ENCODE measurements at places on chromosomes 5 and 9.

GRCh38 chr5:157116483-157116954 is 7.7 kb upstream of the HAVCR2 start:
- DNase-seq: no peak

- no peak for DNase-seq
These were observed 285.3 kb downstream of the ZNF608 start for GRCh38 chr5:124461157-124461556.

- no peak for DNase-seq
These were observed 41.0 kb downstream of the KCNV2 start for GRCh38 chr9:2758162-2758897.

GRCh38 chr9:99076483-99077171 is 28.3 kb upstream of the TGFBR1 start:
- DNase-seq: no peak

DNA sequence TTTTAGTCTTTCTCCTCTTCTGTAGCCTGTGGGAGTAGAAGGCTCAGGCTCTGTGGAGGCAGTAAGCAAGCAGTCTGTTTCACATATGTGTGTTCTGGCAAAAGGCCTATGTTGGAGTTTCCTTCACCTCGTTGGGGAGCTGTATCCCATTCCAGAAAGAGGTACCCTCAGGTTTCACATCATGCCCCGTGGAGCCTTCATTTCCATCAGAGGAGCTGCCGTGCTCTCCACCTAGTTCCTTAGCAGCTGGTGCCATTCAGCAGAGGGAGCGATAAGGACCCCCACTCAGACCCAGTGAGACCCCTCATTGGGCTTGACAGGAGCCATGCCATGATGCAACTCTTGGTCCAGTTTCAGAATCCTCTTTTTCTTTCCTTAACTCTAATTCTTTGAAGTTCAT is 50.6 kb upstream of the ANGPTL2 start:
- DNase-seq: no peak

- DNase-seq: no peak
These were observed 135.2 kb downstream of the PCSK1 start for GRCh38 chr5:96297867-96298266.

- DNase-seq: peak; percentile 30
These were observed 28.7 kb downstream of the NEK6 start for GRCh38 chr9:124286292-124286931.

DNA sequence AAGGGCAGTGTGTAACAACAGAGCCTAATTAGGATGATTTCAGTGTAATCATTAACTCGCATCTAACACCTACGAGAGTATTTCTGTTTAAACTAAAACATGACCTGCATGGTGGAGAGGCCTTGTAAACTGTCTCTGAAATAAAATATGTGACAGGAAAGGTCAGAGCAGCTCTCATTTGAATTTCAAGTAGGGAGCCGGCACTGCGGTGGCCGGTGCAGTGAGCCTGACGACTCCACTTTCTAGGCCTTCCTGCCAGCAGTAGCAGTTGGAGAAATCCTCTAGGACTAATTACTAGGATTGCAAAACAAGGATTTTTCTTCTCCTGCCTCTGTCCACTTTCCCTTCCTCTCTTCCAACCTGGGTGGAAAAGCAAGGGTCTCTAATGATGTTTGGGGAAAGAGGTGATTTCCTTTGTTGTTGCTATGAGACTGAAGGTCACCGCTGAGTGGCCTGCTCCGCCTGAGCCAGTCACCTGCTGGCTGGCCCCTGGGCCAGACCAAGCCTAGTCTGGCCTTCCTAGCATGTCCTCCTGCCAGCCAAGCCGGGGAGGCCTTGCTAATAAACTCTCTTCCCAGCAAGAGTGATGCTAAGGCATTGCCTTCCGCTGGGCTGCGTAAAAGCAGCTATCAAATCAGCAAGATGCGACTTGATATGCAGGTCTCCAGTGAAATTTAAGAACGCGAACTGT is 245.7 kb downstream of the PSAT1 start:
- no peak for DNase-seq
